ENCODE measurements at places on chromosomes 6 and 20.

DNA sequence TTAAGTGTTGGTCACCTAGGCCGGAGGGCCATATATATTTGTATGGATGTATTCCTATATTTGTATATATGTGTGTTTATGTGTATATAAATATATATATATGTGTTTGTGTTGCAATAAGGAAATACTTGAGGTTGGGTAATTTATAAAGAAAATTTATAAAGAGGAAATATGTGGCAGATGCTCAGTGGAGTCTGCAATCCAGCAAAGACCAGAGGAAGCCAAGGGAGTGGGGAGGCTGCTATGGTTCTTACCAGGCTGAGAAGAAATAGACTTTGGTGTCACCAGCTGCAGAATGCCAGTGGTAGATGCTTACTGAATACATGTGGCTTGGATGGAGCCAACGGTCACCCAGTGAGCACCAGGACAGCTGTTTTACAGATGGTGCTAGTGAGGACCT is 97.4 kb upstream of the ELOVL5 start:
- DNase-seq = no peak

- no peak for DNase-seq
Observed at GRCh38 chr6:15802466-15802865, 139.6 kb upstream of the DTNBP1 start.

DNA sequence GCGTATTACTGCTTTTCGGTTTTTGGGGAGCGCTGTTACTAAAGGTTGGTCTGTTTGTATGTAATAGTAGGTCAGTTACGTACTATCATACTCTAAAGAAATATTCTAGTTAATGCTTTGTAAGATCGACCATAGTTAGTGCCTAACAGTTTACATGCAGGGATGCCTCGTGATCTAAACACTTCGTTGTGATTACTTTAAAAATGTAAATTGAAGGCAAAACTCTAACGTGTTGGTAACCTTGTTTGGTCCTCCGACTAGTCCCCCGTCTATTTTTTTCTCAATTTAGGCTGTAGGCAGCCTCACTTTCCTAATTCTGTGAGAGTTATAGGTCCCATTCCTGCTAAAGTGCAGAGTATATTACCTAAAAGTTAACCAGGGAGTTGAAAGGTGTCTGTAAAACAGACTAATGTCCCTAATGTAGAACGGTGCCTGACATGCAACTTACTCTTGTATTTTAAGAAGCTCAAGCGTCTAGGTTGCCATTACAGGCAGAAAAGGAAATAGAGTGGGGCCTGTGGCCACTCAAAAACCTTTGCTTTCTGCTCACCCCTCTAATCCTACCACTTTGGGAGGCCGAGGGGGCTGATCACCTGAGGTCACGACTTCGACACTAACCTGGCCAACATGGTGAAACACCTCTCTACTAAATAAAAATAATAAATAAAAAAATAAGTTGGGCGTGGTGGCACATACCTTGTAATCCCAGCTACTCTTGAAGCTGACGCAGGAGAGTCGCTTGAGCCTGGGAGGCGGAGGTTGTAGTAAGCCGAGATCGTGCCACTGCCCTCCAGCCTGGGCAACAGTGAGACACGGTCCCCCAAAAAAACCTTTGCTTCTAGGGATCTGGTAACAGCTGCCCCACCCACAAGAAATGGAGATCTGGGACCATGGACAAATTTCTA is 37.8 kb downstream of the HFE start:
- no peak for DNase-seq

- no peak for DNase-seq
Observed at GRCh38 chr6:112178846-112179245, 75.5 kb downstream of the LAMA4 start.

- DNase-seq = no peak
Observed at GRCh38 chr6:28747631-28748157, 176.1 kb downstream of the TRIM27 start.

DNA sequence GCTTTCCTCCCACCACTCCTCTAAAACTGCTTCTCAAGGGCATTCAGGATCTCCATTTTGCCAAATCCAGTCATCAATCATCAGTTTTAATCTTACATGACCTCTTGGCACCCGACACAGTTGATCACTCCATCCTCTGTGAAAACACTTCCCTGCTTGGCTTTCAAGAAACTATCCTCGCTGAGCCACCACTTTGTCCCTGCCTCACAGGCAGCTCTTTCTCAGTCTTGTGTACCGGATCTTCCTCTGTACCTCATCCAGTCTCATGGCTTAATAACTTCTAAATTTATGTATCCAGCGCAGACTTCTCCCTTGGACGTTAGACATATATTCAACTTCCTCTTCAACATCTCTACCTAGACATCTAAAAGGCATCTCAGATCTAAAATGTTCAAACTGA is 89.9 kb downstream of the BTBD9 start:
- DNase-seq = no peak

GRCh38 chr6:31775184-31775583 is 1.9 kb downstream of the VWA7 start:
- DNase-seq = no peak

DNA sequence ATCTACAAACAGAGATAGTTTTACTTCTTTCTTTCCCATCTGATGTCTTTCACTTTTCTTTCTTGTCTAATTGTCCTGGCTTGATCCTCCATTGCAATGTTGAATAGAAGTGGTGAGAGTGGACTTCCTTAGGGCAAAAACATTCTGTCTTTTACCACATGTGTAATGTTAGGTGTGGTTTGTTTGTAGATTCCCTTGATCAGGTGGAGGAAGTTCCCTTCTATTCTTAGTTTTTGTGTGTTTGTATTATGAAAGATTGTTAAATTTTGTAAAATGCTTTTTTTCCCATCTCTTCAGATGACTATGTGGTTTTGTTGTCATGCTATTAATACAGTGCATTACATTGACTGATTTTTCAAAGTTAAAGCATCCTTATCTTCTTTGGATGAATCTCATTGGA is 41.6 kb upstream of the DUSP22 start:
- DNase-seq = no peak

- no peak for DNase-seq
Observed at GRCh38 chr6:1479601-1480221, 90.3 kb downstream of the FOXF2 start.

- DNase-seq = no peak
Observed at GRCh38 chr20:58778760-58779159, 71.9 kb downstream of the GNAS-AS1 start.

- no peak for DNase-seq
Observed at GRCh38 chr6:107106165-107106564, 9.2 kb downstream of the BEND3 start.

- DNase-seq = no peak
Observed at GRCh38 chr20:57686931-57687652, 22.7 kb downstream of the PMEPA1 start.

DNA sequence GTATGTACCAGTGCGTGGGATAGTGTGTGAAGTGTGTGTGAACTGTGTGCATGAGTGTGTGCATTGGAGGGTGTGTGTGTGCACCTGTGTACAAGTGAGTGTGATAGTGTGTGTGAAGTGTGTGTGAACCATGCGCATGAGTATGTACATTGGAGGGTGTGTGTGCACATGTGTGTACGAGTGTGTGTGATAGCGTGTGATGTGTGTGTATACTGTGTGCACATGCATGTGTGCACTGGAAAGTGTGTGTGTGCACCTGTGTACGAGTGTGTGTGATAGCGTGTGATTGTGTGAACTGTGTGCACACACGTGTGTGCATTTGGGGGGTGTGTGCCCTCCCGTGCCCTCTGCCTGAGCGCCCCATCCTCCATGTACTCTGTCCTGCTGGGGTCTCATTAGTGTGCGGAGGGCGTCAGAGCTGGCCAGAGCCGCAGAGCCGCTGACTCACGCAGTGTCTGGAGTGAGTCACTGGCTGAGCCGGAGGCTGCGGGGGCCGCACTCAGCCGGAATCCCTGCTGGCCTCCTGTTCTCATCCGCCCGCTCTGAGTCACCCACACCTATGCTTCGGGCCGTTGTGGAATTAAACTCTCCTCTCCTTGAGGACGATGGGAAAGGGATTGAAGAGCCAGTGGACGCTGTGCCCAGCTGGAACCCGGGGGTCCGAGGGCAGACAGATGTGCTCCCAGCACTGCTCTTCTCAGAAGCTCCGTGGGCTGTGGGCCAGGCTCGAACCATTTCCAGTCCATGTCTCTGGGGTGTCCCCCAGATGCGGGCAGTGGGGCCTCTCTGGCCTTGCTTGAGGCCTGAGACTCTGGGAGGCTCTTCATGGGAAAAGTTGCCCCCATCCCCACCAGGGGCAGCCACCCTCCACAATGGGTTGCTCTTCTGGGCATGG is 27.3 kb upstream of the STX16 start:
- DNase-seq = no peak

GRCh38 chr6:39143238-39143930 is 28.4 kb upstream of the SAYSD1 start:
- no peak for DNase-seq

DNA sequence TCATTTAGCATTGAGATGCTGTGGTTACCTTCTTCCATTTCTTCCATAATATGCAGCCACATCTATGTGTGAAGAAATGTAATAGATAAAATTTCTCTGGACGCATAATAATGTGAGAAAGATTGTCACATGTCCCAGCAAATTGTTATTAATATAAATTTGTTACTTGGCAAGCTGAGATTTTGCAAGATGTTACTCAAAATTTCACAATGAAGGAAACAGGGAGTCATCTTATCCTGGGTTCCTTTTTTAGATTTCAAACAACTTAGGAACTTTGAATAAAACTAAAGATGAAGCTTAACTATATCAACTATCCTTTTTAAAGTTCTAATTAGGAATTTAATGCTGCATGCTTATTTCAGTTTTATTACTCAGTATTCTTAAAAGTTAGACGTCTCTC is 3.6 kb downstream of the ESR1 start:
- DNase-seq = no peak

All from substantia nigra (tissue), 51 donors.